A549 treated with Mapracorat at 1 μM for 4 hours (cell line): ENCODE measurements at places on chromosomes 4 and X. TPM values are rescaled to one million over a fixed set of nuclear protein-coding genes. Genes with fewer than 3 reads are reported as not detected.

FAT1 gene
- 143 to 198 TPM (median 152 TPM) in 5 replicates for total RNA-seq

LUZP4 gene
- not detected in 5 replicates for total RNA-seq

WAS gene
- total RNA-seq, result 0.20 to 0.65 TPM (median 0.41 TPM) in 5 replicates

LNX1 gene
- total RNA-seq, result 0.03 to 0.04 TPM in 2 of 5 replicates, not detected in the others

RAI2 gene
- total RNA-seq, result 0.13 to 0.27 TPM (median 0.15 TPM) in 5 replicates

PNMA3 gene
- total RNA-seq, result 0.09 to 0.26 TPM (median 0.20 TPM) in 5 replicates

KLB gene
- 0.08 to 0.16 TPM (median 0.13 TPM) in 5 replicates for total RNA-seq

CDKL5 gene
- total RNA-seq, result 3.8 to 6.1 TPM (median 5.5 TPM) in 5 replicates

MUC7 gene
- total RNA-seq, result not detected in 5 replicates

UGDH gene
- total RNA-seq, result 181 to 271 TPM (median 209 TPM) in 5 replicates

HCFC1 gene
- total RNA-seq, result 31.5 to 41.8 TPM (median 37.1 TPM) in 5 replicates

SLC16A2 gene
- 19.9 to 24.2 TPM (median 21.1 TPM) in 5 replicates for total RNA-seq

BMPR1B gene
- total RNA-seq, result 4.8 to 7.3 TPM (median 7.1 TPM) in 5 replicates

TMEM271 gene
- total RNA-seq, result not detected in 5 replicates

GABRG1 gene
- not detected in 5 replicates for total RNA-seq

HMGN5 gene
- total RNA-seq, result 1.6 to 3.8 TPM (median 2.4 TPM) in 5 replicates

MAGEC3 gene
- total RNA-seq, result not detected in 5 replicates

TMEM31 gene
- total RNA-seq, result not detected in 5 replicates

CXCL1 gene
- 6.0 to 8.7 TPM (median 7.9 TPM) in 5 replicates for total RNA-seq

HEPH gene
- total RNA-seq, result not detected in 5 replicates

ZMAT1 gene
- 0.02 TPM in 1 of 5 replicates, not detected in the others for total RNA-seq

DRD5 gene
- total RNA-seq, result not detected in 5 replicates

NCAPG gene
- 22.1 to 28.9 TPM (median 26.7 TPM) in 5 replicates for total RNA-seq

FREM3 gene
- not detected in 5 replicates for total RNA-seq

S100P gene
- 54.2 to 116 TPM (median 104 TPM) in 5 replicates for total RNA-seq

FAM184B gene
- total RNA-seq, result 0.02 to 0.08 TPM (median 0.05 TPM) in 4 of 5 replicates, not detected in the other

PLAC8 gene
- total RNA-seq, result 0.55 to 1.1 TPM (median 0.89 TPM) in 5 replicates

FAM9C gene
- 0.07 TPM in 1 of 5 replicates, not detected in the others for total RNA-seq

MGARP gene
- total RNA-seq, result 0.30 to 0.81 TPM (median 0.71 TPM) in 5 replicates

SSX2 gene
- not detected in 5 replicates for total RNA-seq

SLC39A8 gene
- total RNA-seq, result 9.3 to 10.7 TPM (median 9.8 TPM) in 5 replicates

FGFBP1 gene
- total RNA-seq, result 2.9 to 4.4 TPM (median 3.9 TPM) in 5 replicates

WNK3 gene
- total RNA-seq, result 0.01 to 0.09 TPM (median 0.05 TPM) in 5 replicates

IL21 gene
- total RNA-seq, result not detected in 5 replicates

NDST4 gene
- total RNA-seq, result not detected in 5 replicates

CT45A2 gene
- total RNA-seq, result not detected in 5 replicates

SYP gene
- total RNA-seq, result 2.1 to 2.8 TPM (median 2.4 TPM) in 5 replicates

TEX13B gene
- total RNA-seq, result not detected in 5 replicates

RBM47 gene
- total RNA-seq, result 19.2 to 24.7 TPM (median 23.5 TPM) in 5 replicates

SHROOM2 gene
- 0.73 to 0.89 TPM (median 0.88 TPM) in 5 replicates for total RNA-seq

RENBP gene
- 0.19 TPM in 2 of 5 replicates, not detected in the others for total RNA-seq

CDX4 gene
- total RNA-seq, result not detected in 5 replicates

MAGEA1 gene
- 0.09 to 0.13 TPM (median 0.12 TPM) in 4 of 5 replicates, not detected in the other for total RNA-seq

JAKMIP1 gene
- total RNA-seq, result 0.06 TPM in 1 of 5 replicates, not detected in the others

KLF8 gene
- total RNA-seq, result 0.12 TPM in 1 of 5 replicates, not detected in the others

CT83 gene
- not detected in 5 replicates for total RNA-seq

PPEF2 gene
- not detected in 5 replicates for total RNA-seq

STAP1 gene
- not detected in 5 replicates for total RNA-seq

TKTL1 gene
- 0.10 to 0.34 TPM in 2 of 5 replicates, not detected in the others for total RNA-seq

ZIC3 gene
- not detected in 5 replicates for total RNA-seq

WDR1 gene
- 205 to 222 TPM (median 218 TPM) in 5 replicates for total RNA-seq

F8A2 gene
- not detected in 5 replicates for total RNA-seq

FRMD7 gene
- not detected in 5 replicates for total RNA-seq

NAP1L2 gene
- 0.84 to 1.2 TPM (median 1.1 TPM) in 5 replicates for total RNA-seq

HNRNPH2 gene
- total RNA-seq, result 52.0 to 58.7 TPM (median 54.5 TPM) in 5 replicates

ADH1A gene
- total RNA-seq, result not detected in 5 replicates

SHOX gene
- not detected in 5 replicates for total RNA-seq

MAGEE1 gene
- total RNA-seq, result 3.5 to 4.8 TPM (median 4.3 TPM) in 5 replicates
